ENCODE measurements at places on chromosomes 5 and 9.

GRCh38 chr5:125100951-125101350 is 354.5 kb upstream of the ZNF608 start:
- H3K27ac ChIP-seq = no peak overlapping the region
- no peaks in the 10 kb centered on the region for H3K27me3 ChIP-seq
- H3K4me3 ChIP-seq = no peak overlapping the region
- DNase-seq = no peak

GRCh38 chr9:132931178-132931735 is 13.2 kb downstream of the TSC1 start:
- no peaks in the 10 kb centered on the region for H3K27me3 ChIP-seq
- no peak for DNase-seq
- H3K4me3 ChIP-seq = no peak overlapping the region
- H3K27ac ChIP-seq = no peak overlapping the region
- H3K36me3 ChIP-seq = peaks cover 5% of the 10 kb centered on the region
- H3K4me1 ChIP-seq = no peaks in the 10 kb centered on the region

- no peaks in the 10 kb centered on the region for H3K27me3 ChIP-seq
- H3K4me3 ChIP-seq = peak overlapping the region; percentile 83
- peaks cover 31% of the 10 kb centered on the region for H3K36me3 ChIP-seq
- no peaks in the 10 kb centered on the region for H3K4me1 ChIP-seq
- H3K27ac ChIP-seq = peak overlapping the region; percentile 99
Measured at GRCh38 chr5:32173267-32174010, 680 bp downstream of the GOLPH3 start.

DNA sequence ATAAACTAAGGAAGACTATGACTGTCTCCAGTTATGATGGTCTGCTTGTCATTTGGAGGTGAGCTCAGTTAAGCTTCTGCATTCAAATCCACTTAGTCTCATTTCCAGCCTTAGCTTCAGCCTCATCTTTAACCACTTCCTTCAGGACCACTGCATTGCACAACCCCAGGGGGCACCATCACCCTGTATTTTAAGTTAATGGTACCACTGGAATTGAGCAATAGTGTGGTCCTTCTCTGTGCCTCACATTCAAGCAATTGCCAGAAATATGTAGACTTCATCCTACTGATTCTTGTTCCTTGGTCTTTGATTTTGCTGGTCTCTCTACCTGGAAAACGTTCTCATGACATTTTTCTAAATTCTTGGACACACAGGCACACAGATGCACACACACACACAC is 131.5 kb upstream of the PTPN3 start:
- no peaks in the 10 kb centered on the region for H3K4me1 ChIP-seq
- no peaks in the 10 kb centered on the region for H3K36me3 ChIP-seq
- no peak overlapping the region for H3K27ac ChIP-seq

- no peak for DNase-seq
- H3K4me1 ChIP-seq = peaks cover 3% of the 10 kb centered on the region
- H3K27me3 ChIP-seq = no peaks in the 10 kb centered on the region
- H3K27ac ChIP-seq = no peak overlapping the region
Measured at GRCh38 chr5:33321026-33321425, 119.7 kb upstream of the TARS1 start.

DNA sequence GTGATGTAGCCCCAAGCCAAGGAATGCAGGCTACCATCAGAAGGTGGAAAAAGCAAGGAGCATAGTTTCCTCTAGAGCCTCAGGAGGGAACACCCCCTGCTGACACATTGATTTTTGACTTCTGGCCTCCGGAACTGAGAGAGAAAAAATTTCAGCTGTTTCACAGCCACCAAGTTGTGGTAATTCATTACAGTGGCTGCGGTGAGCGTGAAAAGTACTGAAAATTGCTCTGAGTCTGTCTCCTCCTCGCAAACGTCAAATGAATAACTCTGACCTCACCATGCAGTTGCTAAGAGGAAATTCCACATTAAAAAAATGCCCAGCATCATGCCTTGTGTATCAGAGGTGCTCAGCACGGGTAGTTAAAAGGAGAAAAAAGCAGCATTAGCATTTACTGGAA is 277.9 kb upstream of the MSX2 start:
- H3K36me3 ChIP-seq = no peaks in the 10 kb centered on the region
- H3K27ac ChIP-seq = no peak overlapping the region
- no peak overlapping the region for H3K4me3 ChIP-seq
- no peaks in the 10 kb centered on the region for H3K4me1 ChIP-seq

- no peak overlapping the region for H3K4me3 ChIP-seq
- H3K36me3 ChIP-seq = no peaks in the 10 kb centered on the region
- no peak for DNase-seq
- H3K27ac ChIP-seq = no peak overlapping the region
- H3K27me3 ChIP-seq = no peaks in the 10 kb centered on the region
Measured at GRCh38 chr9:21682981-21683380, 119.5 kb upstream of the MTAP start.

DNA sequence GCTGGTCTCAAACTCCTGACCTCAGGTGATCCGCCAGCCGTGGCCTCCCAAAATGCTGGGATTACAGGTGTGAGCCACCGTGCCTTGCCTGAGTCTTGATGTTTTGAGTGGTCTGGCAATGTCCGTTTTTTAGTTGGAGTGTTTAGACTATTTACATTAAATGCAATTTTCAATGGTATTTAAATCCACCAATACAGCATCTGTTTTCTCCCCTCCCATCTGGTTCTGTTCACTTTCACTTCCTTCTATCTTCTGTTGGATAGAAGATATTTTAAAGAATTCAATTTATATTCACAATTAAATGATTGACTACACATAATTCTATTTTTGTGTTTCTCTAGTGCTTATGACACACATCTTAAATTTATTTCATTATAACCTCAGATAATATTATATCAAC is 26.0 kb upstream of the PCAT7 start:
- no peak overlapping the region for H3K4me3 ChIP-seq
- no peaks in the 10 kb centered on the region for H3K36me3 ChIP-seq
- no peaks in the 10 kb centered on the region for H3K4me1 ChIP-seq

GRCh38 chr5:112635276-112635675 is 102.4 kb upstream of the APC start:
- no peak overlapping the region for H3K4me3 ChIP-seq
- DNase-seq = no peak
- H3K4me1 ChIP-seq = no peaks in the 10 kb centered on the region
- 0 out of 2 replicates have a peak overlapping the region, but pooled peaks have one; percentile 38 for H3K27ac ChIP-seq
- H3K27me3 ChIP-seq = no peaks in the 10 kb centered on the region

DNA sequence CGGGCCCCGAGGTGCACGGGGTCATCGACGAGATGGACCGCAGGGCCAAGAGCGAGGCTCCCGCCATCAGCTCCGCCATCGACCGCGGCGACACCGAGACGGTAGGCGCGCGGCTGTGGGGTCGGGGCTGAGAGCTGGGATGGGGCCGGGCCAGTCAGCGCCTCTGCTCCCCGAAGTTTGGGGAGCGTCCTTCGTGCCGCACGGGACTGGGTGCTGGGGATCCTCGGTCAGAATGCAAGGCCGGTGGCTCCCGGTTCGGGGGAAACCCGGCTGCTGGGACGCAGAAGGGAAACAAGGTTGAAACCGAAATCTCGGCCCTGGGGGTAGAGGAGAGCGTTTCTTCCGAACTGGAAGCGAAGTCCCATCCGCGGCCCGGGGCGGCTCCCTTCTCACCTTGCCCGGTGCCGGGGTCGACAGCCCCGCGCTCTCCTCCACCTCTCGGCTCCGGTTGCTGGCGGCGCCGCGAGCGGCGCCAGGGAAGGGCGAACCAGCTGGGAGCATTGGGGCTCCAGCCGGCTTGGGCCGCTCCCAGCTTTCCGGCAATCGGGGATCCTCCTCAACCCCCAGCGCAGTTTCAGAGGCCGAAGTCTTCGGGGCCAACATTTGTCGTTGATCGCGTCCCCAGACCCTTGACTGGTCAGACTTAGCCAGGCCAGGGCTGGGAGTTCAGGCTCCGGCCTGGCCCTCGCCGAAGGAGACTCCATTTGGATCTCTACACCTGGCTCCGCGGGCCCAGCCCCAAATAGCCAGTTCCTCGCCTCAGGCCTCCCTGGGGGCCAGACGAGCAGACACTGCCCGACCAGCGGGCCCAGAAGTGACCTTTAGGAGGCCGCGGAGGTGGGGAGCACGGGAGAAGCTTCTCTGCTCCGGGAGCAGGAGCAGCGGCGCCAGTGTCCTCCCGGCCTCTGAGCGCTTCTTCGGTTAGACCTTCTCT is 1.1 kb downstream of the LHX2 start:
- H3K4me1 ChIP-seq = peaks cover 30% of the 10 kb centered on the region
- no peak for DNase-seq
- no peak overlapping the region for H3K27ac ChIP-seq
- H3K36me3 ChIP-seq = no peaks in the 10 kb centered on the region
- H3K27me3 ChIP-seq = peaks cover 98% of the 10 kb centered on the region
- H3K4me3 ChIP-seq = no peak overlapping the region

GRCh38 chr5:2514484-2514883 is 237.0 kb downstream of the IRX2 start:
- no peaks in the 10 kb centered on the region for H3K4me1 ChIP-seq
- no peaks in the 10 kb centered on the region for H3K36me3 ChIP-seq
- no peak for DNase-seq
- H3K27ac ChIP-seq = no peak overlapping the region
- H3K4me3 ChIP-seq = no peak overlapping the region

- DNase-seq = no peak
- no peaks in the 10 kb centered on the region for H3K27me3 ChIP-seq
- H3K36me3 ChIP-seq = no peaks in the 10 kb centered on the region
- H3K4me1 ChIP-seq = no peaks in the 10 kb centered on the region
Measured at GRCh38 chr9:132451276-132451675, 41.3 kb downstream of the CFAP77 start.

- H3K4me1 ChIP-seq = no peaks in the 10 kb centered on the region
- no peak for DNase-seq
- no peak overlapping the region for H3K4me3 ChIP-seq
- no peak overlapping the region for H3K27ac ChIP-seq
- no peaks in the 10 kb centered on the region for H3K27me3 ChIP-seq
Measured at GRCh38 chr9:112439825-112440224, 46.8 kb upstream of the KIAA1958 start.

Data from H1 (cell line).